ENCODE measurements at places on chromosomes 6 and 20. TPM values are rescaled to one million over a fixed set of nuclear protein-coding genes. Genes with fewer than 3 reads are reported as not detected.
A peak's percentile ranks its signal among the peaks of the same experiment; 100 is the strongest.

- no peaks in the 10 kb centered on the region for H3K27me3 ChIP-seq
- no peaks in the 10 kb centered on the region for H3K36me3 ChIP-seq
- H3K27ac ChIP-seq = peak overlapping the region; percentile 24
- H3K4me3 ChIP-seq = peak overlapping the region; percentile 80
- DNase-seq = peak; percentile 67
Observed at GRCh38 chr6:37102299-37103168, 67.4 kb upstream of the PIM1 start.

GRCh38 chr6:170259278-170259677, 31.6 kb downstream of the DLL1 start:
- no peaks in the 10 kb centered on the region for H3K36me3 ChIP-seq
- H3K27ac ChIP-seq = no peak overlapping the region
- no peaks in the 10 kb centered on the region for H3K4me1 ChIP-seq
- DNase-seq = no peak

DNA sequence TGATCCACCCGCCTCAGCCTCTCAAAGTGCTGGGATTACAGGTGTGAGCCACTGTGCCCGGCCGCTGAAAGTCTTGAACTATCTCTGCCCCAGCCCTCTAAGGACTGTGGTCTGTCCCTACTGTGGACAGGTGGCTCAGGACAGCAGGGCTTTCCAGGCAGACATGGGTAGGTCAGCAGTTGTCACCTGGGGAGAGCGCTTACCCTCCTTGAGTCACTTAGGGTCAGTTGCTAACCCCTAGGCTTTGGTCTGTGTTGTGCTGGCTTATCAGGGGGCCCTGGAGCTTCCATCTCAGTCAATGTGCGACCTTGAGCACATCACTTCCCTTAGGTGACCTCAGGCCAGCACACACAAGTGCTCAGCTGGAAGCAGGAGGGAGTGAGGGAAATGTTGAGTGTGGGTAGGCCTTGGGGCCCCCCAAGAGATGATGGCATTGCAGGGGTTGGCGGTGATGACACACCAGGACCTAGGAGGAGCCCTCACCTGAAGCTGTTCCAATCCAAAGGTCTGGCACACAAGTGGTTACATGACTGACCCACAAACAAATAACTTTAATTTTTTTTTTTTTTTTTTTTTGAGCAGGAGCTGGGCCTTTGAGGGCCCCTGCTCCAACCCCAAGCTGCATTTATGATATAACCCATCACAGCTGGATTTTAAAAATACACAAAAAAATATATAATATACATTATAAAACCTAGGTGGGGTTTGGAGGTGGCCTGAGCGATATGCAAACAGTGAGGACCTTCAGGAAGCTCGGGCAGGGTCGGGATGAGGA, 5.1 kb downstream of the RPL10A start:
- H3K4me1 ChIP-seq = peaks cover 26% of the 10 kb centered on the region
- H3K4me3 ChIP-seq = no peak overlapping the region
- DNase-seq = no peak
- no peak overlapping the region for H3K27ac ChIP-seq
- no peaks in the 10 kb centered on the region for H3K27me3 ChIP-seq

GRCh38 chr20:50359607-50360217, 150.5 kb upstream of the PTPN1 start:
- no peaks in the 10 kb centered on the region for H3K4me1 ChIP-seq
- H3K27me3 ChIP-seq = no peaks in the 10 kb centered on the region
- H3K27ac ChIP-seq = no peak overlapping the region
- no peak for DNase-seq
- no peaks in the 10 kb centered on the region for H3K36me3 ChIP-seq

DNA sequence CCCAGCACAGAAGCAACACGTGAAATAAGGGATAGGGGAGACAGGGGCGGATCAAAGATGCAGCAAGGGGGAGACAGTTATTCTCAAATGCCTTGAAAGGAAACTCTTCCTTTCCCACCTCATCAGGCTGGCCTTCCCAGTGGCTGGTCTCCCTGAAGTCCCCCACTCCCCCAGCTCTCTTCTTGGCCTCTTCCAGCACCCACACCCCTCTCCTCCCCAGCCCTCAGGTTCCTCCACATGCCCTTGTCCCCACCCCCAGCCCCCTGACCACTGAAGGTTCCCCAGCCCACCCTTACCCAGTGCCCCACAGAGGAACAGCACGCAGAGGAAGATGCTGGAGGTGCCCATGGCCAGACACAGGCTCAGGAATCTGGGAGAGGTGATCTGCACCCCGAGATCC, 1.7 kb upstream of the LY6G6D start:
- no peak overlapping the region for H3K27ac ChIP-seq
- DNase-seq = no peak
- no peak overlapping the region for H3K4me3 ChIP-seq
- no peaks in the 10 kb centered on the region for H3K36me3 ChIP-seq
- H3K4me1 ChIP-seq = peaks cover 11% of the 10 kb centered on the region

Gene ARFGEF3
- total RNA-seq = not detected

Gene HLA-DOA
- 14.0 TPM for total RNA-seq

Gene HEY2
- not detected for total RNA-seq

Gene LAMA2
- 0.47 TPM for total RNA-seq

Gene RFX6
- total RNA-seq = not detected

Gene COL9A3
- not detected for total RNA-seq
